ENCODE measurements at places on chromosomes 6 and 20.

GRCh38 chr20:32538526-32538939, 46.6 kb downstream of the NOL4L start:
- peak; percentile 48 for DNase-seq

GRCh38 chr20:9741996-9742395, 96.9 kb downstream of the PAK5 start:
- DNase-seq, result no peak

DNA sequence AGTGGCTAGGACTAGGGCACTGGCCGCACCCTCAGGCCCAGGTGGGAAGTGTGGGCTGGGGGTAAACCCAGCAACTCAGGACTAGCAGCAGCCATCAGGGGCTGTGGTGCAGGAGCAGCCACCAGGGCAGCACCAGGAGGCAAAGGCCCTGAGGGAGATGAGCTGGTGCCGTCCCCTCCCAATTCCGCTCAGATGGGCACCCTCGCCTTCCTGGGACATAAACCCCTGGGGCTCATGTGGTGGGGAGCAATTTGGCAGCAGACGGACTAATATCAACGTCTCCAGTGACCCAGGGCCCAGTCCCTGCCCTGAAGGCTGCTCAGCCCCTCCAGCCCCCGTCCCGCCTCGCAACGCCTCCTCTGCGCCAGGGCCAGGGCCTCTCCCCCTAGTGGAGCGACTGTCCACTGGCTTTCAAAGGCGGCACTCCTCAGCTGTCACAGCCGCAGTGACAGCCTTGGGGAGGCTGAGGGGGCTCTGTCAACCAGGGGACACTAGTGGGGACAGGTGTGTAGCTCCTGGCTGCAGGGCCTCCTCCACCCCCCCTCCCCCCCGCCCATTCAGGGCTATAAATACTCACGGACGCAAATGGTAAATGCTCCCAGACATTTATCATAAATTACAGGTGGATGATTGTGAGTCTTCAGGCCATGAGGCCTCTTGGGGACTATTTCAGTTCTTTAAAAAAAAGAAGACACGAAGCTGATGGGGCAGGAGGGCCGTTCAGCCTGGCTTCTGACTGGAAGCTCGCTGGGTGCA, 349.9 kb downstream of the ZFAND3 start:
- DNase-seq, result no peak

DNA sequence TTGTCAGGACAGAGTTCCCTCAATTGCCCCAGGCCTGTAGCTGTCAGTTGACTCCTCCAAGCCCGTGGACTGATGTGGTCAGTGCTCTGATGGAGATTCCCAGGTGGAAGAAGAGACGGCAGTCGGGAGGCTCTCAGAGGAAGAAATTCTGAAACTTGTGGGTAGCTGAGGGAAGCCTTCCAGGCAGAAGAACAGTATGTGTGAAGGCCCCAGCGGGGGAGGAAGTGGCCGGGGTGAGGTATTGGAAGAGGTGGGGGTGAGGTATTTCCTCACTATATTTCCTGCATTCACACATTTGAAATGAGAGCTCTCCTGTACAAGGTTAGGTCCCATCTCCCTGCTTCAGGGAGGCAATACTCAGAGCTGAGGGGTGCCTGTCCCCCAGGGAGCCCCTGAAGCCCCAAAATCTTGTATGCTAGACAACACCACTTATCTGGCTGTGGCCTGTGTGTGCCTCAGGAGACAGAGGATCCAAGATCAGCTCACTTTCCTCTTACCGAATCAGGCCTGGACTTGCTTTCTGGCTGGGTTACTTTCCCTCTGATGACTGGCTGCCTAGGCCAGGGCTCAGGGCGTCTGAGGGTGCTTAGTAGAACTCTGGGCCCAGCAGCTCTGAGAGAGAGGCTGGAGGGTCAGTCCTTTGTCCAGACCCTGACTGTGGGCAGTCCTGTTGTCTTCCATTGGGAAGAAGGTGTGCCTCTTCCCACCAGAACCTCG, 49.3 kb upstream of the MYL9 start:
- peak; percentile 75 for DNase-seq

GRCh38 chr6:167130712-167131684, 8.1 kb downstream of the CCR6 start:
- no peak for DNase-seq

DNA sequence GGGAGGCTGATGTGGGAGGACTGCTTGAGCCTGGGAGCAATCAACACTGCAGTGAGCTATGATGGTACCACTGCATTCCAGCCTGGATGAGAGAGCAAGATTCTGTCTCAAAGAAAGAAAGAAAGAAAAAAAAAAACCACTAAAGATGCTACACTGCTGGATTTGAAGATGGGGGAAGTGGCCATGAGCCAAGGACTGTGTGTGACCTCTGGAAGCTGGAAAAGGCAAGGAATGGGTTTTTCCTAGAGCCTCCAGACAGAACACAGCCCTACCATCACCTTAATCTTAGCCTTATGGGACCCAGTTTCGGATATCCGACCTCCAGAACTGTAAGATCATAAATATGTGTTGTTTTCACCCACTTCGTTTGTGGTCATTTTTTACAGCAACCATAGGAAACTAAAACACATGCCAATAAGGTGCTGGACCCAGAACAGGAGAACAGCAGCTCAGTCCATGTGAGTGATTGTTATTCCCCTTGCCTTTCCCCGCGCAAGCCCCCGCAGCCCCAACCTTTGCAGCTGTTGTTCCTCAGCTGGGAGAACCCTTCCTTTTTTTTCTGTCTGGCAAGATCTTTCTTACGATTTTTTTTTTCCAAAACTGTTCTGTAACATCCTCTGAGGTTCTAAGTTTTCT, 11.1 kb upstream of the VAPB start:
- DNase-seq, result no peak

DNA sequence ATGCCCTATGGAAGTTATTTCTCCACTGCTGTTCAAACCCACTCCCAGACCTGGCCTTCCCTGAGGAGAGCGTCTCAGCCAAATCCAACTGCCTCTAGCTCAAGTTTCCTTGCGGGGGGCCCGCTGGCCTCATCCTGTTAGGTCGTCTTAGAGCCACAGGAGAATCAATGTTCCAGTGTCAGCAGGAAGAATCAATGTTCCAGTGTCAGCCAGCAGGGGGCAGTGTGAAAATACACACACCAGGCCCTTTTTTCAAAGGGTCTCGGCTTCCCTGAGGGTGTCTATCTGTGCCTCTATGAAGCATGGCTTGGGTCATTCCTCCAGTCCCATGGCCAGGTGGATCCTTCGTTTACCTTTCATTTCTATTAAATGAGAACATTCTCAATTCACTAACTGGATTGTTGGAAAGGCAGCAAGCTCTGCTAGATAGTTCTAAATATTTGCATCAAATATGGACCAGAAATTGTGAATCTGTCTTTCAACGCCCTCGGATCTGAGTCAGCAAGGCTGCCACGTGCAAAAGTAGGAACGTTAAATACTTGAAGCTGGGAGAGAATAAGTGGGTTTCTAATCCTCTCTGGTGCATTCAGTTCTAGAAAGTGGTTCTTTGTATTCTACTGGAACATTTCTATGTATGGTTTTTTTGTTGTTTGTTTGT, 19.2 kb downstream of the PRND start:
- peak; percentile 65 for DNase-seq

DNA sequence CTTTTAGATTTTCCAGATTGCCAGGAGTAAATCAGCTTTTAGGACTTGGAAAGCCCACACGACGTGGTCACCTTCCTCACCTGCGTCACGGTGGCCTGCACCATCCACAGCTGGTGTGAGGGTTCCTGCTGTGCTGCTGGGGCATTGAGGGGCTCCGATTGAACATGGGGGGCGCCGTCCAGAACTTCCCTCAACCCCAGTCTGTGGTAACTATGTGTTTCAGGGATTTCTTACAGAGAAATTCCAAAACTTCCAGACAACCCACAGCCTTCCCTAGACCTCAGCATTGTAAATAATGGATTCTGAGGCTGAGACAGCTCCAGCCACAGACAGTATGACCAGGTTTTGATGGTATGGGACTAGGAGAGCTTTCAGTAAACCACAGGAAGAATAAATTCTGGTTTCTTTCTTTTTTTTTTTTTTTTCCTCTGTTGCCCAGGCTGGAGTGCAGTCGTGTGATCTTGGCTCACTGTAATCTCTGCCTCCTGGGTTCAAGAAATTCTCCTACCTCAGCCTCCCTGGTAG, 46.7 kb upstream of the IRF4 start:
- no peak for DNase-seq

- no peak for DNase-seq
Observed at GRCh38 chr6:169169375-169169774, 84.3 kb downstream of the THBS2 start.

GRCh38 chr6:11656491-11656890, 118.9 kb downstream of the TMEM170B start:
- DNase-seq, result no peak

All from choroid plexus epithelial cell (primary cell).